IMR-90 (cell line): ENCODE measurements at places on chromosomes 16 and 17. TPM values are rescaled to one million over a fixed set of nuclear protein-coding genes. Genes with fewer than 3 reads are reported as not detected.

- no peaks in the 10 kb centered on the region for H3K27me3 ChIP-seq
- H3K4me3 ChIP-seq = no peak overlapping the region
- H3K4me1 ChIP-seq = peaks cover 27% of the 10 kb centered on the region
- H3K36me3 ChIP-seq = peaks cover 28% of the 10 kb centered on the region
These were observed 10.3 kb downstream of the HSPB9 start for GRCh38 chr17:42132941-42133340.

GRCh38 chr17:32588135-32588534 lies 101.3 kb downstream of the CDK5R1 start:
- H3K27me3 ChIP-seq = peaks cover 2% of the 10 kb centered on the region; the same call in 1 of the 2 replicates
- no peak overlapping the region for H3K27ac ChIP-seq
- no peak for DNase-seq
- H3K4me1 ChIP-seq = no peaks in the 10 kb centered on the region

C1QTNF8 gene
- not detected in 2 replicates for polyA plus RNA-seq

TBC1D3L gene
- polyA plus RNA-seq = 6.2 TPM in 2 replicates
